ENCODE measurements at places on chromosomes 7 and 10.
A peak's percentile ranks its signal among the peaks of the same experiment; 100 is the strongest.

- no peak for DNase-seq
Measured at GRCh38 chr7:129792721-129793120, 160.0 kb downstream of the UBE2H start.

DNA sequence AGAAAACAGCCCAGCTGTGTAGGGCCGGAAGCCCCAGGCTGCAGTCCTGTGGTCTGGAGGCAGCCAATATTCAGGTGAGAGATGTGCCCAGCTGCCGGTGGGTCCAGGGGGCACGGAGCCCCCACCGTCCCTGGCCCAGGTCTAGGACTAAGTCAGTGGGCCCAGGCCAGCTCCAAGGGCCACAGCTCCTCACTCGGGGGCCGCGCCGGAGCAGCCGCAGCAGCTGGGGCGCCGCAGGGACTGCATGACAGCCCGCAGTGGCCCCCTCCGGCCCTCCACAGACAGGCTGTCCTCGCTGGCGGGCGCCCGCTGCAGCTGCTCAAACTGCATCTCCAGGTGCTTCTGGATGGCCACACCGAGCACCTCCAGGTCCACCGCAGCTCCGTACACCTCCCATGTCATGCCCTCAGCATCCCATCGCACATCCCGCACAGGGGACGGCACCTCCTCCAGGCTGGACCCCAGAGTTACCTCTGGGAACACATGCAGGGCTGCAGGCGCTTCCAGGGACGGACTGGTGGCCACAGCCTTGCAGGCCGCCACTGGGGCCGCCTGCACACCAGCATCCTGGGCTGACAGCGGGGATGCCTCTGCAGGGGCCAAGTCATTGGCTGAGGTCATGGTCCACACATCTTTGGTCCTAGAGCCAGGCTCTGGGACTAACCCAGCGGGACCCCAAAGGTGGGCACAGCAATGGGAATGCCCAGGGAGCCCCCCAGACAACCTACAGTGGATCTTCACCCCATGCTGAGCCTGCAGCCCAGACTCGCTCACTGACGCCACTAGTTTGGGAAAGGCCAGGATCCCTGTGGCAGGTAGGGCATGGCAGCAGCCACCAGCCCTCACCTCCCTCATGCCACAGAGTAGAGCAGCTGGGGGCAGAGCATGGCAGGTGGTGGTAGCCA, 7.0 kb downstream of the GPRIN2 start:
- no peak for DNase-seq

DNA sequence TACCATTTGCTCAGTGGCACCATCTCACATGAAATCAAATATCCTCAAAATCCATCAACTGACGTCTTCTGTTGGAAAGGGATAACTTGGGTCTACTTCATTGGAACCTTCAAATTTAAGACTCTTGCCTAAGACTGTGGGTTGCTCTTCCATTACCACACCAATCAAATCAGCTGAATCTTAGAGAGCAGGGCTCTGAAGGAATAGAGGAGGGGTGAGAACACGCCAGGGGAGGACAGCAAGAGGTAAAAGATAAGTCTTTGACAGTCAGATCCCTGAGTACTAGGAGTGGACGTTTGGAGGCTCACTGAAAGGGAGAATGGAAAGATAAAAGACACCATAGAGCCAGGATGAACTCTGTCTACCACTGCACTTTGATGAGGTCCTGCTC, 107.5 kb downstream of the CCDC71L start:
- no peak for DNase-seq

DNA sequence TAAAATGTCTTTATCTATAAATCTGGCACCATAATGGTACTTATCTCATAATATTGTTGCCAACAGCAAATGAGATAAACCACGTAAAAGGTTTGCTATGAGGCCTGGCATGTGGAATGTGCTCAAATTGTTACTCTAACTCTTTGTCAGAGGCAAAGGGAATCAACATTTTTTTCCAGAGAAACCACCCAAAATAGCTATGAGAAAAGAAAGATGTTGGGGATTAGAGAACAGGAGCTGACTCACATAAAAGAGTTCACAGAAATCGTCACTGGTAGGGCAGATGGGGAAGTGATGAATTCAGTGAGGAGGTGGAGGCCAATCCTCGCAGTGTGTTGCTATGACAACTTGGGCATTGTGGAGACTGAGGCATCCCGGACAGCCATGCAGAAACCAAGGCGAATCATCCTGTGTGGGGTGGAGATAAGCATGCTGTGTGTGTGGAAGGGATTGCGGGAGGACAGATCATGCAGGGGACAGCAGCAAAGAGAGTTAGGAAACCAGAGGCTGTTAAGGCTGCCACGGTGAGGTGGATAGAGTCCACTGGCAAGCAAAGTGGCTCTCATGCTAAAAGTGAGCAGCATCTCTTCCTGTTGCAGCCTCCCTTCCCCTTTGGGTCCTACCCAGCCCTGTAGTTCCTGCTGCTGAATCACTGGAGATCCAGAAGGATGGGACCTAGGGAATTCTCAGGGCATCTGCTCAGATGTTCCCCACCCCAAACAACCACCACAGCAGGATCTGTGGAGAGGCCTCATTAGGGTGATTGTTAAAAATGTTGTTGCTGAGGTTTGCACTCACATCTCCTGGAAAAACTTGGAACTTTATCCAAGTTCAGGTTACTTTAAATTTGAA, 103.9 kb downstream of the CUBN start:
- no peak for DNase-seq

DNA sequence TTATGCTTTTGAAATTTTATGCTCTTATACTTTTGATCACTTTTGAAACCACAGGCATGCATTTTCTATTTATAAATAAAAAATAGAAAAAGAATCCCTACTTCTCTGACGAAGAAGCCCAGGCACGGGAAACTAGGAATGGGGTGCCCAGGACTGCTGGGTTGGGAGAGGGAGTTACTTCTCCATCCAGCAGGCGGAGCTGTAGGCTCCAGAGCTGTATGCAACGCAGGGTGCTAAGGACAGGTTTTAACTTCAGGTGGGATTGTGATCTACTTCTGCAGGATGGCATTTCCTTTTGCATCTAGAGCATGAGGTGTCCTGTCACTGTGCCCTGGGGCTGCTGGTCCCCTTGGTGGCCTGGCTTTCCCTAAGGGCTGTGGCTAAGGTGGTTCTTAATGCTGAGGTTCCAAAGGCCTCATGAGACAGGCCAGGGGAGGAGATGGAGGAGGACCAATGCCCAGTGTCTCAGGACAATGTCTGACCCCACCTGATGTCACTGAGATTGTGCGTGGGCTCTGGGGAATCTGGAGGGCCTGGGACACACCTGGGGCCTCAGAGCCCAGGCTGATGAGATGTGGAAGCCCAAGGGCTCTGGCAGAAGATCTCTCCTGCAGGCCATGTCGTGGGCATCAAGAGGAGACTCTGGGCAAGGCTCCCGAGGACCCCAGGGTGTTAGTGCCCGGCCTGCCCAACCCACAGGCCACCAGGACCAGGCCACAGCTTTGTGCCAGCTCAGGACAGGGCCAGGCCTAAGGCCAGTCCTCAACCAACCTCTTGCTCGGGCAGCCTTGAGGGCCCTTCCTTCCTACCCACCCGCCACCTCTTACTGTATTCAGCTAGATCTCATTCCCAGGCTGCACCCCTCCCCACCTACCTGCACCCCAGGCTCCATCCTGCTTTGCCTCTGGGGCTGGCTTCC, 507 bp downstream of the CCDC201 start:
- DNase-seq = peak; percentile 49

- no peak for DNase-seq
Measured at GRCh38 chr10:104332243-104333031, 5.8 kb downstream of the ITPRIP start.

- no peak for DNase-seq
Measured at GRCh38 chr10:122475591-122476332, 14.4 kb downstream of the HTRA1 start.

- DNase-seq = peak; percentile 66
Measured at GRCh38 chr7:66837007-66837406, 84.0 kb upstream of the TMEM248 start.

DNA sequence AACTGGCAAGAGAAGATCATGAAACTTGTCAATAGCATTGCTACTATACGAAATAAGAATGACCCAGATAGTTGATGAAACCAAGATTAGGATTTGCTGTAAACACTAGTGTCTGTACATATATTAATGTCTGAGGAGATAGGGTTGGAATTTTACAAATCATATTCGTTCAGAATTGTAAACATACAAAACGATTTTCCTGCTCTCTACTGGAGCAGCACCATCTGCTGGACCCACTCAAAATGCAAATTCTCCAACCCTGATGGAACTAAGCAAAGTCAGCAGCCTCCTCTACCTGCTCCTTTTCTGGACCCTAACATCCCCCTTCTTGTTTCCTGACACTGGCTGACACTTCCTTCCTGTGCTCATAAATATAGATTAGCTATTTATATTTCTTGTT, 29.4 kb upstream of the SGMS1 start:
- DNase-seq = peak; percentile 64

DNA sequence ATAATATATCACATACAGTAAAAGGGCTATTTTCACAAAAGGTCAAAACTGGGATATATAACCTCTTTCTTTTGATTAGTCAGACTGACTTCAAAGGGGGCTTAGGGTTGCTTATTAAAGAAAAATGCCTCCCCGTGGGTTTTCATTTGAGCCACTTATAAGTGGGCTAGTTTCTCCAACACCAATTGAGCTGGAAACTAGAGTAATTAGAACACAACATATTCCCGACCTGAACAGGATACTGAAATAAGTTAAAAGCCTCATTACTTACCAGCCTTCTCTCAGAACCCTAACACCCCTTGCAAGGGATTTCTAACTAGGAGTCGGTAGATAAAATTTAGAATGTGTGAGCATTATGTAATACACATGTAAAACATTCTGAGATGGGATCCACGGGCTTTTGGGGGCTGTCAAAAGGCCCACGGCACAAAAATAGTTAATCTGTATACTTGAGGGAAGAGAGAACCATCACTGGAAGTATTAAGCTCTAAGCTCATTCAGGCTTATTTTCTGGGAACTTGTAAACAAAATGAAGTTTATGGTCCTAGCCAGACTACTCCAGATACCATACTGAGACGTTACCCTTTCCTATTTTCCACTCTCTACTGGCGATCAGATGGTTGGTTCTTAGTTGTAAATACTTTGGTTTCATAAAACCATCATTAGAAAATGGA, 29.3 kb upstream of the KMT2E start:
- peak; percentile 22 for DNase-seq

- no peak for DNase-seq
Measured at GRCh38 chr7:47419471-47419870, 162.4 kb downstream of the TNS3 start.

DNA sequence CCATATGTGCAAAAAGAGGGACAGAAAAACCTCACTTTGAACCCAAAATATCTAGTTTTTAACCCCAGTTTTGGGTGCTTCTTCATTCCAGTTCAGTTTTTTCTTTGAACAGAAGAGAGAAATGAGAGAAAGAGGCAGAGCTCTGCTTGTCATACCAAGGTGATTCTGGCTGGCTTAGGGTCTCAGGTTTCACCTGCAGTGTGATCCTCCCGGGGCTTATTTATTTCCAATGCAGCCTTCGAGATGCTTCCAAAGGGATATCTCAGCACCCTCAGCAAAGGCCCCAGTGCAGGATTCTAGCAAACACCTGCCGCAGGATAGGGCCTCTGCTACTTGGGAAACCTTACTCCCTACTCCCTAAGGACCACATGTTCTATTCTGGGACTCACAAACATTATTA, 131.3 kb downstream of the WDR11 start:
- no peak for DNase-seq

- DNase-seq = peak; percentile 57
Measured at GRCh38 chr7:125561006-125561405, 631.4 kb upstream of the POT1 start.

DNA sequence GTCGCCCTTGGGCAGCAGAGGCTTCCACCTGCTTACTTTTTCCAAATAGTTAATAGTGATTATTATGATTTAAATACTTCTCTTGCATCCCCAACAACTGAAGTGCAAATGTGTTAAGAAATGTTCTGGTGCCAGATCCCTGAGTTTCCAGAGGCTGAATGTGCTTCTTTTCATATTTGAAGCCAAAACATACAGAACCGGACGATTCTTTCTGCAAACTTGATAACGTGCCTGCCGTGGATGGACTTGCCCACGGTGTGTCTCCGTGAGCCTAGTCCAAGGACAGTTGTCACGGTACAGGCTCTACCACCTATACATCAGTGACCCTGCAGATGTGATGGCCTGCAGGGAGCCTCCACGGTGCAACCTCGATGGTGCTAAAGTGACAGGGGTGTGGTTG, 198.6 kb upstream of the LYZL2 start:
- no peak for DNase-seq

- no peak for DNase-seq
Measured at GRCh38 chr7:5758286-5758685, 23.2 kb downstream of the RNF216 start.

GRCh38 chr7:133688483-133689239, 435.8 kb downstream of the EXOC4 start:
- no peak for DNase-seq

GRCh38 chr10:20466731-20467130, 430.4 kb downstream of the NEBL start:
- no peak for DNase-seq

GRCh38 chr10:34224639-34225038, 590.5 kb downstream of the PARD3 start:
- no peak for DNase-seq

- no peak for DNase-seq
Measured at GRCh38 chr7:41133690-41134299, 569.1 kb downstream of the INHBA start.

DNA sequence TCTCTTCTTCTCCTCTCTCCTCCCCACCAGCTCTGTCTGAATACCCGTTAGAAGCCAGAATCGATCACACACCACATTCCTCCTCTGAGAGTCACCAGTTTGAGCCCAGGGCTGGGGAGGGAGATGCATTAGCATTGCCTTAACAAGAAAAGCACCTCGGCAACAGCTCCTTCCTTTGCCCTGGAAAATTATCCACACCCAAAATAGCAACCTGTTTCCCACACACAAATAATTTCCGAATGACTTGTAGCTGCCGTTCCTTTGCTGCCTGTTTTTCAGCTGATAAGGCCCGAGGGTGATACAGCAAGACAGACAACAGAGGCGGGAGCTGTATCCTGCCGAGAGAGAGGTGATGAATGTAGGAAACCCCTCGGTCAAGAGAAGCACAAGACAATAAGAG, 91.3 kb downstream of the CPXM2 start:
- DNase-seq = no peak

DNA sequence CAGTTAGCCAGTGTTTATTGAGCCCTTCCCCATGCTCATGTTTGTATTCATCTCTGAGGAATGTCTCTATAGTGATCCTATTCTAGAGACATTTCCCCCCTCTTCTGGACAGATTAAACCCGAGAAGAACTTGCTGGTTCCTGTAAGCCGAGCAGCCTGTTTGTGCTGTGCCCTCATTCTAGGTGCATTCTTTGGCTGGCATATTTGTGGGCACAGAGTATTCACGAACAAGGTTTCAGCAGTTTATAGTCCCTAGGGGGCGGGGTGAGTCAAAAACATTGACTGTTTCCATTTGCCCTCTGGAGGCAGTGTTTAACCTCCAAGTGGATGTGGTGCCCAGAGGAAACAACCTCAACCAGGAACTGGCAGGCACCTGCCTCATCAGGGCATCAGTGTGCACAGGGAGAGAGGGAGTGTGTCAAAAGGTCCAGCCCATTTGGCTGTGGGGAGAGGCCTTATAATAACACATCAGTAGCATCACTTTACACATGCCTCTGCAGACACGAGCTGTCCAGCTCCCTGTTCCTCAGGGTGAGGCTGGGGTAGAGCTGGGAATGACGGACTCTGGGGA, 273.3 kb upstream of the LRGUK start:
- DNase-seq = peak; percentile 94

- no peak for DNase-seq
Measured at GRCh38 chr7:45190406-45191165, 33.0 kb downstream of the RAMP3 start.

- no peak for DNase-seq
Measured at GRCh38 chr10:71314694-71315225, 4.3 kb upstream of the SLC29A3 start.
